ENCODE measurements at places on chromosomes 3 and 15.

GRCh38 chr3:187288131-187288854 lies 3.2 kb downstream of the MASP1 start:
- no peak for DNase-seq

DNA sequence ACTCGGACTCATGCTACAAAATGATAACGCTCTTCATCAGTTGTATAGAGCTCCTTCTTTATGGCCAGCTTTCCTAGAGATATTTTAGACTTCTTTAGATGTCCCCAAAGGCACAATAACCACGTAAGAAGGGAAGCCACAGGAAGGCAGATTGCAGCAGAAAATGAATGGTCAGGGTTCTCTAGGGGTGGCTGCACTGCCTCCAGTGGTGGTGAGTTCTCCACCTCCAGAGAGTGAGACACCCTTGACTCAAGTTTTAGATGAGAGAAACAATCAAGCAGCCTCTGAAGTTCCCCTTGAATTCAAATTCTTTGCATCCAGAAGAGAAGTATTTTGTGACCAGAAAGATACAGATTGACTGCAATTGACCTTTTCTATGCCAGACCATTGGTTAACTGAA lies 191.5 kb downstream of the TP63 start:
- no peak for DNase-seq

DNA sequence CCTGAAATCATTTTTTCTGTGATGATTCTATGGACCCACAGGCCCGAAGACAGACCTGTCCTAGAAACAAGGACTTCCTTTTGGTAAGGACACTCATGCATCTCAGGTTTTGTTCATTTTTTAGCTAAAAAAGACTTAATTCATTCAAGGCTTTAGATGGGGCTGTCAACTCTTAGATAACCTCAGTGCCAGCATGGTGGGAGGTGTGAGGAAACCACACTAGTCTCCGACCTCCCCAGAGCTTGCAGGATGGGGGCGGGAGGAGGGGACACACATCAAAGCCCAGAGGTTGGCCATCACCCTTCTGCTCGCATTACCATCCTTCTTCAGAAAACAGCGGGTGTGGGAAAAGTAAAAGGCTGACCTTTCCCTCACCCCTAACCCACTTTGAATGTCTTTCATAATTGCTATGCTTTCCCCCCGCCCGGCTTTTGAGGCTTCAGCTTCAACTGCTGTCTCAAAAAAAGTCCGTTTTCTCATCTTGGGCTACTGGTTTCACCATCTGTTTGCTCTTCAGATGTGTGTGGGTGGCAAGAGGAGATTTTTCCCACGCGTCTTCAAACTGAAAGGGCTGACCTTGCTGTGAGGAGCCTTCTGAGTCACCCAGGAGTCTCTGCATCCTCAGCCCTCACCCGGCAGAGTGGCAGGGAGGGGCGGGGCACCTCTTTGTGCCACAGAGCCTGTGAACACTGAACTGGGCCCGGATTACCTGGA lies 27.6 kb upstream of the CXCR6 start:
- DNase-seq = no peak

DNA sequence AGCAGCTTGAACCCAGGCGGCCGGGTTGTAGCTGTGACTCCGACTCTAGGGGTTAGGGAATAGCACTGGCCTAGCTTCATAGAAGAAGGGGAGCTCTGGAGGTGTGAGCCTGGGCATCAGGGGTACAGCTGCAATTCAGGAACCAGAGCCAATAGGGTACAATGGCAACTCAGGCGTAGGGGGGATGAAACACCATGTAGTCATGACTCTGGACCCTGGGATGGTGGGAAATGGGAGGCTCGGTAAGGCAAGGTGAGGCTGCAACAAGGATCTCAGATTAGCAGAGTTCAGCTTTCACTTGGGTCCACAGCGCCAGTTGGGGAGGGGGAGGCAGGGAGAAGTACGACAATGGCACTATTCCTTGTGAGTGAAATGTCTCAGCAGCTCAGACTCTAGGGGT lies 210.2 kb upstream of the LYSMD4 start:
- DNase-seq = no peak

DNA sequence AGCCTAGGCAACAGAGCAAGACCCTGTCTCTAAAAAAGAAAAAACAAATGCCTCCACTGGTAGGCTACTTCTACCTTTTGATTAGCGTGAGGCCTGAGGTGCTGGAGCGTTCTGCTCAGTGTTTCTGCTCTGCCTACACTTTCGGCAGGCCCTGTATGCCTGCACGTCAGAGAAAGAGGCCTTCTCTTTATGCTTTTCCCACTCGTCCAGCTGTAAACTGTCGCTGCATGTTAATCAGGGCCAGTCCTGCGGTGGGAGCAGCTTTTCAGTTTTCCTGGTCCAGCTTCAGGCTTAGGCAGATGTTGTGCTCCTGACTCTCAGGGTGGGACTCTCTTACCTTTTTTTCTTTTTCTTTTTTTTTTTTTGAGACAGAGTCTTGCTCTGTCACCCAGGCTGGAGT lies 25.3 kb downstream of the CSPG5 start:
- no peak for DNase-seq

DNA sequence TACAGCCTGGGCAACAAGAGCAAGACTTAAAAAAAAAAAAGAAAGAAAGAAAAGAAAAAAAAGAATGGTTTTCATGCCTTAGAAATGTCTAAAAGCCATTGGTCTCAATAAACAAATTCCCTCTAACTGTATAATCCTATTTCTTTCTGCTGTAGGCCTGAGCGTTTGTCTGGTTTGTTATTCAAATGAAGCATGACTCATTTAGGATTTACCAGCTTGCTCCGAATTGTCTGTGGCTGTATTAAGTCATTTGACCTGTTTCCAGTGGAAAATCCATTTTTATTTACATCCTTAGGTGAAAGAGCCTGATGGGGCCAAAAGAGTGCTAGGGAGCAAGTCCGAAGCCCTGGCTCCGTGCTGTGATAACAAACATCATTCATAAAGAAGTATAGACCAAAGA lies 73.8 kb downstream of the BDH1 start:
- no peak for DNase-seq

DNA sequence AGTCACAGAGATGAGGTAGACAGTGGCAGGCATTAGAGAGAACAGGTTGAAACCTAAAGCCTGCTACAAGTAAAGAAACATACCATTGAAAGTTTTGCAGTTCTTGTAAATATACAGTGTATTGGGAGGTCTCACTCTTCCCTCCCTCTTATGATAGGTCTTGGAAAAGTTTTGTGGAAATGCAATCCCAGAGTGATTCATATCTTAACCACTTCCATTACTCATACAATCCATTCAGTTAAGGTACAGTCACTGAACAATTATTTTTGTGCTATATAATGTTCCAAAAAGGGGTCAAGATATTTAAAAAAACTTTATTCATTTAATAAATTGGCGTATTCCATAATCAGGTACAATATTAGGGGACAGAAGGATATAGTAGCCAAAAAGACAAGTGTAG lies 737.7 kb upstream of the ALCAM start:
- no peak for DNase-seq

- DNase-seq = no peak
Observed at GRCh38 chr3:129118745-129119144, 2.9 kb downstream of the RAB43 start.

DNA sequence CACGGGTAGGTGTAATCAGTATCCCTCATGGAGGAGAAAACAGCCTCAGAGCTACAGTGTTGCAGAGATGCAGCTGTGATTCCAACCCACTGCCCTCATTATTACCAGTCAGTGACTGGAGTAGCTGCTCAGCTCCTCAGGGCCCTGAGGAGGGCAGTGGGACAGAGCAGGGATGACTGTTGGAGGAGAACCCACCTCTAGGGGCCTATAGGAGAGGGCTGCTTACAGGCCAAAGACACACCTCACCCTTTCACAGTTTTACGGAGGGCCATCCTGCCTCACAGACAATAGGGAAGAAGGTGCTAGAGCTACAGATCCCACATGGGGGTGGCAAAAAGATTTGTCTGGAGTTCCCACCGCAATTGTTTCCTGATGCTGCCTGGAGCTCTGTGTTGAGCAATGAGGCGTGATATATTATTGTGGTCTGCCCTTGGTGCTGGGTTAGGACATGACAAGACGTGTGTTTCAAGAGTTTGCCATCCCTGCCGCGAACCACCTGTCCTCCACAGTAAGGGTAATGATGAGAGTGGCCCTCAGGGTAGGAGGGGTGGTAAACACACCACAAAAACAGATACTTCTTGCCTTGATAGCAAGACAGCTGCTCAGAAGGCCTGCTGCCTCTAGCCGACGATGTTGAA lies 140.5 kb upstream of the TPM1 start:
- DNase-seq = no peak

Measured in cerebellar nuclear complex (tissue), 1 donor.